Placental pericyte (primary cell): ENCODE measurements at places on chromosomes 2 and 18. TPM values are rescaled to one million over a fixed set of nuclear protein-coding genes. Genes with fewer than 3 reads are reported as not detected.

The CWC22 gene
- 13.6 and 18.2 TPM in 2 replicates for total RNA-seq

The SLC16A14 gene
- 0.22 and 0.29 TPM in 2 replicates for total RNA-seq

The INPP5D gene
- 0.14 and 1.3 TPM in 2 replicates for total RNA-seq

The IL1RL2 gene
- 0.22 and 0.43 TPM in 2 replicates for total RNA-seq

The TFPI gene
- total RNA-seq = 202 and 239 TPM in 2 replicates

The HOXD13 gene
- total RNA-seq = not detected in 2 replicates

The RALB gene
- 44.4 and 67.4 TPM in 2 replicates for total RNA-seq

The CBLN2 gene
- 13.9 TPM in 1 of 2 replicates, not detected in the other for total RNA-seq

The TUBB8B gene
- total RNA-seq = not detected in 2 replicates

The ALK gene
- 0.29 TPM in 1 of 2 replicates, not detected in the other for total RNA-seq

The PDE1A gene
- 0.57 TPM in 1 of 2 replicates, not detected in the other for total RNA-seq

The BCL2 gene
- total RNA-seq = 2.8 and 3.0 TPM in 2 replicates

The SCYGR4 gene
- total RNA-seq = not detected in 2 replicates

The SP110 gene
- 17.5 and 20.6 TPM in 2 replicates for total RNA-seq

The AQP4 gene
- total RNA-seq = not detected in 2 replicates

The PAX3 gene
- total RNA-seq = not detected in 2 replicates

The FIGN gene
- total RNA-seq = 1.3 and 2.9 TPM in 2 replicates

The EPAS1 gene
- total RNA-seq = 115 and 649 TPM in 2 replicates

The DAW1 gene
- 1.5 and 2.7 TPM in 2 replicates for total RNA-seq

The TXNDC2 gene
- total RNA-seq = 0.14 and 0.22 TPM in 2 replicates

The TNFRSF11A gene
- under 0.01 and 0.43 TPM in 2 replicates for total RNA-seq

The KHK gene
- 0.22 and 1.3 TPM in 2 replicates for total RNA-seq

The ERMN gene
- under 0.01 TPM in 1 of 2 replicates, not detected in the other for total RNA-seq
